ENCODE measurements at places on chromosomes 6 and 20.
A peak's percentile ranks its signal among the peaks of the same experiment; 100 is the strongest.

- no peak for DNase-seq
Measured at GRCh38 chr6:5693225-5694145, 313.2 kb downstream of the NRN1 start.

DNA sequence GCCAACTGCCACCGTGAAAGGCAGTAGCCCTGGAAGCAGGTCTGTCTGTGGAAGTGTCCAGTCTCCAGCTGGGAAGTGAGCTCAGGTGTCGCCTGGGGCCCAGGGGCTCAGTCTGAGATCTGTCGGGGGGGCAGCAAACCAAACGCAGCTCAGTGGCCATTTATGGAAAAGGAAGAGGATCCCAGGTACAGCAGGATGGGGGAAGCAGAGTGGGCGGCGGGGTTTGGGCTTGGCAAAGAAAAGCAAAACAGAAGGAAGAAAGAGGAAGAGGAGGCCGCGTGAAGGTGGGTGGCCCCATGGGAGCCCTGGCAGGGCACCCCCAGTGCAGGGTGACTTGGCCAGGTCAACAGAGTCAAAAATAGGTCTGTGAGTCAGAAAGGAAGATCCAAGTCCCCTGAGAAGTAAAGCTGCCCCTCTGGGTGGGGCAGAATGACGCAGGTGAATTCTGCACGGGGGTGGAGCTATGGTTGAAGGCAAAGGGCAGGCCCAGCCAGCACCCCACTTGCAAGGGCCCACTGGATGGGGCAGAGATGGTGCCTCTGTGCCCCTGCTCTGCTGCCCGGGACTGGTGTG, 5.3 kb downstream of the PXDC1 start:
- no peak for DNase-seq

GRCh38 chr6:75094614-75095200, 111.1 kb downstream of the COL12A1 start:
- peak; percentile 72 for DNase-seq

- no peak for DNase-seq
Measured at GRCh38 chr6:15076565-15076964, 169.3 kb upstream of the JARID2 start.

DNA sequence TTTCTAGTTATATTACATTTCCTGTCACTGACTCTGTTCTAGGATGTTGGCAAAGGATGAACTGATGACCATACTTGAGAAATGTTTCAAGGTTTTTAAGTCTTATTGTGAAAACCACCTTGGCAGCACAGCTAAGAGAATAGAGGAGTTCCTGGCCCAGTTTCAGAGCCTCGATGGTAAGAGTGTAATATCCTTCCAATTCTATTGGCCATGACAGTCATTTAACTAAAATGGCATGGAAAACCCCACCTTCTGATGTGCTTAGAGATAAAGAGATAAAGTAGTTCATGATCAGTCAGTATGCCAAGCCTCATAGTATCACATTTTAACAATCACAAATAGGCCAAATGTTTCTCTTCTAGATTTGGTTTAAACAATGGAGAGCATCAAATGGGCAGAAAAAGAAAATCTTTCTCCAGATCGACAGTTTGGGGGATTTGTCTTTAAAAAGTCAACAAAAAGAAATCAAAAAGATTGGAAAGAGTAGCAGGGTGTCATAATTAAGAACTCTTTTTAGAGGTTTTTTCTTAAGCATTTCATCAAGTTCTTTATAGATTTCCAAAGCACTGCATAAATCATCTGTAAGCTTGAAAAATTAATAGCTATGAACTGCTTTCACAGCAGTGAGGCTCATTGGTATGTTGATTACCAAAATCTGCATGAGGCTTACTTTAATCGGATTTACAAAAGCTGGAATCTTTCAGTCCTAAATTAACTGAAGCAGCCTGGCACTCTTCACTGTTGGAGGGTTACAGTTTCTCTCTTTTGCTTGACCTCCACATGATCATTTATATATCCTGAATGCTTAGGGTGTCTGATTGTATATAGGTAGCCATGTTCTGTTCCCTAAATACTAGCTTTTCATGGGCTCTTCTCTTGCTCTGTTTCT, 48.7 kb downstream of the AKIRIN2 start:
- no peak for DNase-seq

GRCh38 chr6:122903266-122903915, 92.6 kb upstream of the CLVS2 start:
- no peak for DNase-seq

DNA sequence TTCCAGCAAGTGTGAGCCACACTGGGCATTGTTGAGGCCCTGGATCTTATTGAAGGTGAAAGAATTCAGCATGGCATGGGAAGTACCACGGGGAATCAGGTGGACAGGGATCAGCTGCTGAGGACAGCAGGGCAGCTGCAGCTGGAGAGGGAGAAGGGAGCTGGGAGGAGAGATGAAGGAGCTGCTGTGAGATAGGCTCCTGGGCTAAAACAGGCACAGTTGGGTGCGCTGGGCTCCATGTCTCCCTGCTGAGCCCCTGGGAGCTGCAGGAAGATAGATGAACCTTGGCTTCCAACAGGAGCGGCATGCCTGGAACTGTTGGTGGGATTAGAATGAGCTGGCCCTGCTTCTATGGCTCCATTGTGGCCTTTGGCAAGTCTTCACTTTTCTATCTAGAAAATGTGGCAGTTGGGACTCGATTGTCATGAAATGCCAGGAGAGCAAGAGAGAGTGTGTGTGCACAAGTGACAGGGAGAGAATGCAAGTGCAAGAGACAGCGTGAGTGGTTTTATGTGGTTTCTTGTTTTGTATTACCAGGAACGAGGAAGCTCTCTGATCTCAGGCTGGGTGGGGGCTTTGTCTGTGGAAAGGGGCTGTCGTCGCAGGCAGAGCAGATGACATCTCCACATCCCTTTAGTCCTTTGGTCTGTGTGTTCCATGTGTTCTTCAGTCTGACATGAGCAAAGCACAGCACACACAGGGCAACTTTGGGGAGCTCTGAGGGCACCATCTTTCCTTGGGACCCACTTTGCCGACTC, 20.4 kb downstream of the SNPH start:
- DNase-seq, result no peak

DNA sequence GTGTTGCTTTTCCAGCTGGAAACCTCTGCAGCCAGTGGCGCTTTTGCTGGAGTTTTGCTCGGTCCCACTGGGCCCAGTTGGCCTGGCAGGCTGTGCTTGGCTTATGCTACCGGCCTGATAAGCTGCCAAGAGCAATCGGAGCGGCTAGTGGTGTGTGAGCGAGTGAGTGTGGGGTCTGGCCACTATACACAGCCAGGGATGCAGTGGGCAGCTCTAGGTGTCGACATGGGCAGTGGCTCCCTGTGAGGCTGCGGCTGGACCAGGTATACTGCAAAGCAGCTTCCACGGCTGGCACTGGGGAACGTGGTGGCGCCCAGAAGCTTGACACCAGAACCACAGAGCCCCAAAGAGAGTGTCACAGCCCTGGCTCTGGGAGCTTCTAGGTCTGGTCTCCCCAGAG, 996.5 kb downstream of the GRIK2 start:
- no peak for DNase-seq

DNA sequence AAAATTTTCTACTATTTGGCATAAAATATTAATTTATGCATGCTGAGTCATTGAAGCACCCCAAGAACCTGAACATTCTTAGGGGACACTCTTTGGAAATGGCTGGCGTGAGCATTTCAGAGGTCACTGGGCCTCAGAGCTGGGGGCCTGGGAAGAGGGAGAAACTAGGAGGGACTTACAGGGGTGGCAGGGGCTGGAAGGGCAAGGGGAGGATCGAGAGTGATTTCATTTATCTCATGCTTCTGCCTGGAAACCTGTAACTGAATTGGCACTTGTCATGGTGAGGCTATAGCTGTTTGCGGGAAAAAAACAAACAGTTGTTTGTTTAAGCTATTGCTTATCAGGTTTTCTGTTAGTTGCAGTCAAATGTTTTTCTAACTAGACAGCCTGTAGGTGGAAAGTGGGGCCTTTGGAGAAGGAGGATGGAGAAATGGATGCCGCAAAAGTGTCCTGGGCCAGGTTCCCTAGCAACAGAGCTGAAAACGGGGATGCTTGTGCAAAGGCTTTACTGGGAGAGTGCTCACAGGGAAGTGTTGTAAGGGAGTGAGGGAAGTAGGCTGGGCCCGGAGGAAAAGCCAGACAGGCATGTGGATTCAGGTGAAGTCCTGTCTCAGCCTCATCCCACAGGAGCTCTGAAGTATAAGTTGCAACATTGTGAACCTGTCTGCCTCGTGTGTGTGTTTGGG, 36.4 kb upstream of the KAT14 start:
- DNase-seq, result no peak

GRCh38 chr6:4029687-4030086, 49.2 kb downstream of the FAM217A start:
- DNase-seq, result no peak

DNA sequence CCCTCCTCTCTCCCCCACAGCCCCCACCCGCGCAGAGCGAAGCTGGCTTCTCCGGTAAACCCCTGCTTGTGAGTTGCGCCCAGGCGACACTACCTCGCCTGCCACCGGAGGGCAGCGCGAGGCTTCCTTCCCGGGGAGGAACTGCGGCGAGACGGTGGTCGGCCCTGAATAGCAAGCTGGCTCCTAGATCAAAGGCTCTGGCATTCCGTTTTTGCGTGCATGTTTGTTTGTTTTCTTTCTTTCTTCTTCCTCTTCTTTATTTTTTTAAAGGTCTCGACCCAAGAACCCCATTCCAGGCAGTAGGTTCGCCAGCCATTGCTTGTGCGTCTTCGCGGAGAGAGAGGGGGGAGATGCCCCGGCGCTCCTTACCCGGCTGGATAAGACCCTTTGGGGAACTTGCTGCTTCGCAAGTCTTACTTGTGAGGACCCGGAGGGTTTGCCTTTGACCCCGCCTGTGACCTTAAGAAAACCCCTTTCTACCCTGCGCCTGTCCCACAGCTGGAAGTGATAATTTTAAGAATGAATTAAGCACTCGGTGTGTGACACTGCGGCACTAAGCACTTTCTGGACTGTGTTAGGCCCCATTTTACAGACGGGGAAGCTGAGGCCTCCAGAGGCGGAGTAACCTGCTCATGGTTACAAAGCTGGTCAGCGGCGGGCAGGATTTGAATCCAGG, 92.7 kb upstream of the SIRPA start:
- DNase-seq, result peak; percentile 53

GRCh38 chr20:48205786-48206185, 420.5 kb upstream of the SULF2 start:
- no peak for DNase-seq

GRCh38 chr6:47047479-47048407, 5.6 kb upstream of the ADGRF1 start:
- peak; percentile 69 for DNase-seq

GRCh38 chr6:11744753-11745152, 33.9 kb downstream of the ADTRP start:
- DNase-seq, result peak; percentile 59

DNA sequence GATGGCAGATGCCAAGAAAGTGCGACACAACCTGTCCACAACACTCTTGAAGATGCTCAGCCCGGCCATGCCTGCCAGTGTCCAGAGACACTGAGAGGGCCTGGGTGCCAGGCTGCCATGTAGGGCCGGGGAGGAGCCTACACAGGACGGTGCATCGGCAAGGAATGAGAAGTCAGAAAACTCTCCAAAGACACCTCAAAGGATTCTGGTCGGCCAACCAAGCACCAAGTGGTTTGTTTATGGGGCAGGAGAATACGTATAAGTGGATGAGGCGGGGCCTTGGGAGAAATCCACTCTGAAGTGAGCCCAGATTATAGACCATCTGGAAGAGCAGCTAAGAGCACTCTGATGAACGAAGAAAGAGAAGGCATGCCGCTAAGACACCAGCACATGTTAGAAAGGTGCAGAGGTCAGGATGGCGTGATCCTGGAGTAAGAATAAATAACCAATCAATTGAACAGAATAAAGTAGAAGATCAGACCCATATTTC, 120.7 kb upstream of the FOXQ1 start:
- DNase-seq, result no peak

DNA sequence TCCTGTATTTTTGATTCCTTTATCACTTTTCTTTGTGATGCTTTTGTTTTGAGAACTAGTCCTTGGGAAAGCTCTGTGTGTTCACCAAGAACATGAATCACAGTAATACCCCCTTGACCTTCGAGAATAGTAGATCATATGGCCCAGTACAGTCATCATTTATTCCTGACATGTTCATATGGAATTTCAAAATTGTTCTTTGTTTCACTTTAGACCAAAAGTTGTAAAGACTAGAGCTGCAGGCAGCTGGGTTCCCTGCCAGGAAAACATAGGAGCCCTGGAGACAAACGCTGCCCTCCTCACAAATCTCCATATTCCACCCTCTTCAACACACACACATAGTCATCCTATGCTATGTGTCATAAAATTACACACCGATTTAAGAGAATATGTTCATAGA, 621.2 kb upstream of the EYS start:
- no peak for DNase-seq

DNA sequence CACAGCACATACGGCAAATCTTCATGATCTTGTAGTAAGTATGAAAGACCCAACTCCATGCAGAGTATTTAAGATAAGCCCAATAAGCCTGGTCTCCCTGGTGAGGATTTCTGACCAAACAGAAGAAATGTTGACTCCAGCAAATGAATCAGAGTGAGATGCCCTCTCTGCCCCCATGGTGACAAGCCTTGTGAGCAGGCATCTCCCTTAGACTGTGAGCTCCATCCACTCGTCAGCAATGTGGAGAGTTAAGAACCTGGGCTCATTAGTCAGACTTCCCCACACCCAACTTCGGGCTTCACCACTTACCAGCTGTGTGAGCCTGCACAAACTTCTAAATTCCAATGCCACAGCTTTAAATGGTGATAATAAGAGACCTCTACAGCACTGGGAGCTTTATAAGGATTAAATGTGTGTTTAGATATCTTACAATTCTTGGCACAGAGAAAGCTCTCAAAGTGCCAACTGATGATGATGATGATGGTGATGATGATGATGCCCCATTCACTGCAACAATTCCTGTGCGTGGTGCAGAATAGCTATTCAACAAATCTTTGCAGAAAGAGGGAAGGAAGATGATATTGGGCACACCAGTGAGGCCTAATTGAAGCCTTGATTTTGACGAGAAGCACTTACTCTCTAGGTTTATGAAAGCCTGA, 253.4 kb upstream of the TAB2 start:
- no peak for DNase-seq

DNA sequence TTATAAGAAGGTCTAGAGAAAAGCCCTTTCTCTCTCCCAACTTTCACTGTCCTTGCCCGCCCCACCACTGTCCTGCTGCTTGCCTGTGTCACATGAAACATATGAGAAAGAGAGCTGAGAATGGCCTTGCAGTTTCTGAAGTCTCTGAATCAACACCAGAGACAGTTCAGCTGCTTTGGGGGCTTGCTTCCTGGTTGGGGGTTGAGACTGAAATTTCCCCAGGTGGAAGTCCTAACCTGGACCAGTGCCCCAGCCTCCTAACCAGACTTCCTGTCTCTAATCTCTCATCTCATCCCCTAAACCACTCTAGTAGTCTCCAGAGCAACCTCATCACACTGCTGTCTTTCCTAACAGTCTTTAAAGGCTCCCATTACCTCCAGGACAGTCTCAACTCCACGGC, 10.7 kb downstream of the TRAM2 start:
- DNase-seq, result no peak

GRCh38 chr6:164200071-164200470, 785.6 kb downstream of the QKI start:
- DNase-seq, result no peak

GRCh38 chr6:147741389-147741788, 232.9 kb downstream of the SAMD5 start:
- DNase-seq, result no peak
